ENCODE measurements at places on chromosomes 7 and 10.

DNA sequence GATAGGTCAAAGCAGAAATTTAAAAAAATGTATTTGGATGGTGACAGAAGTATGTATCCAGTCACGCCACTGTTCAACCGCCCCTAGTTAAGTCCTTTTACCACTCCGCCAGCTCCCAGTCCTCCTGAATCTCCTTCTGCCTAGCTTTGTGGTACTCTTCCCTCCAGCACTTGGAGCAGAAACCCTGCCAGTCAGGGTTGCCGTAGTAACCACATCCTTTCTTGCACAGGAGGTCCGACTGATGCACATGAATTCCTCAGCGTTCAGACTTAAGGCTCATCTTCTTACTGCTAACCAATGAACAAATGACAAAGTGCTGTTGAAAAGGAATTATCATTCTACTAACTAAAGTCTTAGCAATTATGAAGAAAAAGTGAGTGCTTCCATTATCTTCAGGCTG, 175.3 kb upstream of the KCTD7 start:
- no peak for DNase-seq

- no peak for DNase-seq
Measured at GRCh38 chr10:50511492-50512213, 112.1 kb downstream of the SGMS1 start.

GRCh38 chr7:36614959-36615358, 109.3 kb downstream of the AOAH start:
- no peak for DNase-seq

DNA sequence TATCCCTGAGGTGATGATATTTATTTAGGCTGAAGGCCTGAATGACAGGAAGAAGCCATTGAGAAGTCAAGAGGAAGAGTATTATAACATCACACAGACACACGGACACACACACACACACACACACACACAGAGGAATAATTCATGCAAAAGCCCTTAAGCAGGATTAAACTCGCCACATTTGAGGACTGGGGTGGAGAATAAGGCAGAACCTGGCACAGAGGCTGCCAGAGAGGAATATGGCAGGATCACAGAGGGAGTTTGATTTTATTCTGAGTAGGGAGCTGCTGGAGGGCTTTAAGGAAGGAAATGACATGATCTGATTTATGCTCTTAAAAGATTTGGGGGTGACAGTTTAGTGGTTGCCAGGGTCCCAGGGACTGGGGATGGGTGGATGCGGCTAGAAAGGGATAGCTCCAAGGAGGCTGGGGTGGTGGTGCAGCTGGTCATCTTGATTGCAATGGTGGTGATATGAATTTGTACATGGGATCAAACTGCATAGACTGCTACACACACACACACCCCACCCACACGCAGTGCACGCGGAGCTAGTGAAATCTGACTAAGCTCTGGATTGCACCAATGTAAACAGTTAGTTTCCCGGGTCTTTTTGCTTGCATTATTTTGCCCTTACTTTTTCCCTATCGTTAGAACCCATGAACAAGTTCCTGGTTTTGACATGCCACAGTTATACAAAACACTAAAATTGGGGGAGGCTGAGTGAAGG, 11.2 kb downstream of the SMURF1 start:
- DNase-seq: no peak

DNA sequence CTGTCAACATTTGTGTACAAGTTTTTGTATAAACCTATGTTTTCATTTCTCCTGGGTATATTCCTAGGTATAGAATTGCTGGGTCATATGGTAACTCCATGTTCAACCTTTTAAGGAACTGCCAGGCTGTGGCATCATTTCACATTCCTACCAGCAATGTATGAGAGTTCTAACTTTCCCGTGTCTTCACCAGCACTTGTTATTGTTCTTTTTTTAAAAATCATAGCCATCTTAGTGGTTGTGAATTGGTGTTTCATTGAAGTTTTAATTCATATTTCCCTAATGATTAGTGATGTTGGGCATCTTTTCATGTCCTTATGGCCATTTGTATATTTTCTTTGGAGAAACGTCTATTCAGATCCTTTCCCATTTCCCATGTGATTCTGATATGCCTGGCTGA, 193.0 kb upstream of the PLXNA4 start:
- DNase-seq: no peak

GRCh38 chr10:77104459-77104980, 533.1 kb downstream of the KCNMA1 start:
- DNase-seq: no peak

DNA sequence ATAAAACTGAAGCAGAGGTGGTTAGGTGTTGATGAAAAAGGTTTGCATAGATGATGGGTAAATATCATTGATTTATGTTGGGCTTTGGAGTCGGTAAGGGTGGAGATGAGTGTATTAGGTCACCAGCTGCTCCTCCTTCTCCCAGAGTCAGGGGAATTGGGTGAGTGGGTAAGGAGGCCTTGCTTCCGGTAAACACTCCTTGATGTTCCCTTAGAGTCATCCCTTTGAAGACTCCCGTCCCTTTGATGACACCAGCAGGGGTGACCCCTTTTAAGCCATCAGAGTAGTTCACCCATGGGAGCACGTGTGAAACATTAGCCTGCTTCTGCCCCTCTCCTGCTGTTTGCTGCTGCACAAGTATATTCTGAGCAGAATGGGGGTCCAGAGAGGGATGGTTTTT, 92.2 kb upstream of the DKK1 start:
- DNase-seq: no peak

DNA sequence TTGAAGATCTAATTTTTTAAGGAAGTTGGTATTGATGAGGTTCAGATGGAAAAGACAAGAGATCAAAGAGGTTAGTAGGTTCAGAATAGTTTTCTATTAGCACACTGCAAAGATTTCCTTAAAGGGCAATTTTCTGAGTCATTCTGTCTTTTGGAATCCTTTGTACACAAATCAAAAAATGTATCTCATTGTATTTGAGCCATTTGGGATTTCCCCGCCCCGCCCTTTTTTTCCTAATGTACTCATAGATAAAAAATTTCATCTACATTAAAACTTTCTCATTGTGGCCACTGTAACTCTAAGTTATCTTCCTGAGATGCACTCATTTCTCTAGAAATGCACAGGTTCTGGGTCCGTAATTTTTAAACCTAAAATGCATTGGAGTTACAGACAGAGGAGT, 12.1 kb downstream of the GIMAP6 start:
- no peak for DNase-seq

- no peak for DNase-seq
Measured at GRCh38 chr10:61478621-61479312, 25.6 kb upstream of the TMEM26 start.

DNA sequence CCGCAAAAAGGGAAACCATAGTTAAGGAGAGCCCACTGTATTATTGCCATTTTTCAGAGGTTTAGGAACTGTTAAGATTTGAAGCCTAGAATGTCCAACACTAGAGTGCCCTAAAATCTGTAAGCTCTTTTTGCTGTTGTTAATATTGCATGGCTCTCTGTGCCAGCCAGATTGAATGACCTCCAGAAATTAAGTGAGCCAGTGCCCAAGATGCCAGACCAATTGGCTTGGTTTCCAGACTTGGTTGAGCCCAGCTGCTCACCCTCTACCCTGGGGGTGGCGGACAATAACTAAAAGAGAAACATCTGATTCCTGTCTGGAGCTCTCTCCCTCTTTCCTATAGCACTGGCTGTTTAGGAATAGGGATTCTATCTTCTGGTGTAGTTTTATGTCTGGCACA, 340.1 kb downstream of the PHF14 start:
- no peak for DNase-seq

DNA sequence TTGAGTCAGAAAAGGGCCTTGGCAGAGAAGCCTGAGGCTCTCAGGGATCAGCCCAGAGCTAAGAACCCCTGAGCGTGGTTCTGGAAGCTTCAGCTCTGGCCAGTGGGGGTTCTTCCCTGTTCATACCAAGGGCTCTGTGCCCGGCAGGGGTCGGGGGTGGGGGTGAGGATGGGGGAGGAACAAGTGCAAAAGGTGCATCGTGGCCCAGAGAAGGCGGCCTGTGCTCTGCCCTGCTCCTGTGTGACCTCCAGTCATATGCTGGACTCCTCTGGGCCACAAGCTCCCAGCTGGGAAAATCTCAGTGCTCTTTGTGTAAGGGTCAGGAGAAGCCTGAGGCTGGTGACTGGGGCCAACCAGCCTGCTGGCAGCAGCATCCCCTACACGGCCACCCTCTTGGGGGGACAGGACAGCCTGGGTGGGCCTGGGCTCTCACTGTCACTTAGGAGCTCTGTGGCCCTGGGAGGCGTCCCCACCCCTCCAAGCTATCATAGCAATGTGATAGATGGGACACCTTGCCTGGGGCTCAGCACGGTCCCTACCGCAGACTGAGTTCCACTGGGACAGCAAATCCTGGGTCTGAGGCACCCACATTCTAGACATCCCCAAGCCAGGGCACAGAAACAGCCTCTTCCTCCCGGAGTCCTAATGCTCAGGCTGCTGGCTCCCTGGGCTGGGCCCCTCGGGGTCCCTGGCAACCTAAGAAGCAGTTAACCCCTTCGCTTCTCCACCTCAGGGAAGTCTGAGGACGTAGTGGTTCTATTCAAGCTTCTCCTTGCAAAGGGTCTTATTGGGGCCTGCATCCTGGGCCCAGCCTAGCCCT, 2.5 kb downstream of the MMRN2 start:
- DNase-seq: no peak

DNA sequence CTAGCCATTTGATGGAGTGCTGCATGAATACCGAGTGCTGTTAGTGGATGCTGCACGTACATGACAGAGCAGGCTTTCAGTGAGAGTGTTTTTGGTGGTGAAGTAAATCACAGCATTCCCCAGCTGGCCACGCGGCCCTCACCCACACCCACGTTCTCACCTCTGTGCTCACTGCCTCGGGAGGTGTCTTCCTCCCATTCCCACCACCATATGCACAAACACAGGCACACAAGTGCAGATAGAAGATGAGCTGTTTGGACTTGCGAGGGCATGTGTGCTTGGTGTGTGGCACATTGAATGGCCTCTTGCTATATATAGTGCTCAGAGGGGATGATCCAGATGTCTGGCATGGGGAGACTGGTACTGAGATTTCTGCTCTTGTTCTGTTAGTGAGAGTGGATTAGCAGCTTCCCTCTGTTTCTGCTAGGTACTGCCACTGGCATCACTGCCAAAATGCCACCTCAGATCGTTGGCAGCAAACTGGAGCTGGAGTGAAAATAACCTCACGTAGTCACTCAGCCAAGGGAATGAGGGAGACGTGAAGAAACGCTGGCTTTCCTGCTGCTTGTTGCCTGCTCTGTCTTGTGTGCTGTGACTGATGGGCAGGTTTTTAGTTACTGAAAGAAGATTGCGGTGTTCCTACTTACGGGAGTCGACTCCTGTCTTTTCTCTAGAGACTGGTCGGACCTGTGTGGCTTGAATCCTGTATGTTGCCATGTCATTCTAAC, 19.1 kb downstream of the DNAJB6 start:
- no peak for DNase-seq

DNA sequence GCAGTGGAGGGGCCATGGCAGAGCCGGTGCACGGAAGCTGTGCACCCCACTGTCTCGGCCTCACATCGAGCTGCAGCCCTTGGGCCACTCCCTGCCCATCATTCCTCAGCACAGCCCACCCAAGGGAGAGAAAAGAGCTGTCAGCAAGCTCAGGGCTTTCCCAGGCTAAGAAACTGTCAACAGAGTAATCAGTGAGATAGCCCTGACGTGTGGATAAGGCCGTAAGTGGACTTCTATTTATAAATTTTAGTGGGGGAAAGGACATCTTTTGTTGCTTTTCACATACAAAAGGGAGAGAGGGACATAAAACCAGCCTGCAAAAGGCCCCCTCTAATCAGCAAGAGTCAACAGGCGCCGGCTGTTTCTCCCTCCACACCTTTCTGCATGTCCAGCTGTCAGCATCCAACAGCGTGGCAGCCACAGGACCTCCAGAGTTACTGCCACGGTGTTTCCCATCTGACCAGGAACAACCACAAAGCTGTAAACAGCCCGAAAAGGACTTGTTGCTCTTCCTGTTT, 56.8 kb upstream of the DDC start:
- no peak for DNase-seq

DNA sequence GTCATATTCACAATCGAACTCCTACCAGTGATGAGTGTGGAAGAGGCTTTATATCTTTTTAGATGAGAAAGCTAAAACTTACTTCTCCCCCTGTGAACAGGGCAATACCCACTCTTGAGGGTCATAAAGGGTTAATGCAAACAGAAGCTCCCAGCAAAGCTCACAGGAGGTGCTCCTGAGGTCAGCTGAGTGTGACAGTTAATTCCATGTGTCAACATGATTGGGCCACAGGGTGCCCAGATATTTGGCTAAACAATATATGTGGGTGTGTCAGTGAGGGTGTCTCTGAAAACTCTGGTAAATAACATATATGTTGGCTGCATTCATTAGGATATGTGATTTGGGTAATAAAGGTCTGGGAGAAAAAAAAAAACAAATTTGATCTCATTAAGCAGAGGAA, 86.0 kb downstream of the HIP1 start:
- no peak for DNase-seq

DNA sequence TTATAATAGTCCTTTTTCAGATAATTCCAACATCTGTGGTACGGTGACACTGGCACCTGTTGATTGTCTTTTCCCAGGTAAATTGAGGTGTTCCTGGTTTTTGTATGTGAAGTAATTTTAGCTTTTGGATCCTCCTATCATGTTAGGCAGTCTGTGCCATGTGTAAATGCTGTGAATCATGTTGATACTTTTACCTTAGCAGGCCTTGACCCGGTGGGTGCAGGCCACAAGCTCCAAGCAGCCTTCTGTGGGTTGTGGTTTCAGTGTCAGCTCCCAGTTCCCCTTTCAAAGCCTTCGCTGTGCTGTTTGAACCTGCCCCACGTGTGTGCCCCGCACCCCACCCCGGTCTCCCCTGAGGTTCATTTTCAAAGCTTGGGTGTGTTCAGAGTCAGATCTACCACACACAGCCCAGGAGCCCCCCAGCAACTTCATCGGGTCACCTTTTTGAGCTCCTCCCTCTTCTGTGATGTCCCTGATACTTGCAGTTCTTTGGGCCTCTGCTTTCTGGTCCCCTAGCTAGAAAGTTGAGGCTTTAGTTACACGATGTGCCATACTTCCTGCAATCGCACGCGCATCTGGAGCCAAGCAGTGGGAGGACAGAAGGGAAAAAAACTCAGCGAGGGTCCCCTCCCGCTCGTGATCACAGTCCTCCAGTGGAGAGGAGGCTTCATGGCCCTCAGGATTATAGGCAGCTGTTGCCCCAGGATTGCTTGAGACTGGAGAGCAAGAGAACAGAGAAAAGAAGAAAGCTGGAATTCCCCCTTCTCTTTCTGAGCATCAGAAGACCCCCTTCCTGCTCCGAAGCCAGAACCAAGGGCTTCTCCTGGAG, 8.7 kb upstream of the BHLHA15 start:
- peak; percentile 17 for DNase-seq

GRCh38 chr10:108574233-108574632, 1349.1 kb downstream of the XPNPEP1 start:
- no peak for DNase-seq
